ENCODE measurements at places on chromosomes 1 and 21.

GRCh38 chr1:21871943-21872342 lies 59.9 kb downstream of the LDLRAD2 start:
- no peak for DNase-seq

- no peak for DNase-seq
Measured at GRCh38 chr1:86956221-86956620, 41.8 kb downstream of the HS2ST1 start.

DNA sequence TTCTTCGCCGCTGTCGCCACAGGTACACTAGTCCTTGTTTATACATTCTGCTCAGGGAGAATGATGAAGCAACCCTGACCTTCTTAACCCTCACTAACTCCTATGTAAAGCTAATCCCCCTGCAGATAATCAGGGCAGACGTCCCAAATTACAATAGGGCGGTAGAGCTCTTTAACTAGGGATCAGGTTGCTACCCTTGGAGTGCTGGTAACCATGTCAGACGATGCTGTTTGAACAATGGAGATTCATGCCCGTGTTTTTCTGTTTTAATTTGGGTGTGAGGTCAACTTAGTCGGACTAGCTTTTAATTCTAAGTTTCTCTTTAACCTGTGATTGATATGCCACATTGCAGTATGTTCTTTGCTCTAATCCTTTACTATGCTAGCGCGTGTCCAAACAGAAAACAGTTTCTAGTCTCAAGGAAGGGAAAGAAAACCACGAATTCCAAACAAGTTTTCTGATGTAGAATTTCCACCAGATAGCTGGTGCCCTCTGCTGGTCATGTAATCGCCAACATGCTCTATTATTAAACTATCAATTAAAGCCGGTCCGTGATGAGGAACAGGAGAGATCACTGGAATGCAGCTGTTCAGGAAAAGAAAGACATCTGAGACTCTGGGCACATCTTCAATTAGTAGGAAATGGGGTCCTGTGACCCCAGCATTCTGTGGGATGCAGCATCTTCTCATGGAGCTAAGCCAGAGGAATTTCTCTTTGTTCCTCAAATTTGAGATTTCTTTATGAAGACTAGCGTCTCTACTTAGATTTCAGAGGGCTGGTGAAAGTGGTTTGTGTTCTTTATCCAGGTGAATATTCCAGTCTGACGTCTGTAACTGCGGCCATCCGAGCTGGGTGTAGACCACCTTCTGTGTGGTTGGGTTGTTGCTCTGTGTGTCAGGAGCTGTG lies 18.3 kb upstream of the VAMP3 start:
- peak; percentile 93 for DNase-seq

GRCh38 chr1:234214911-234215892 lies 158.1 kb upstream of the COA6 start:
- DNase-seq: no peak

GRCh38 chr1:181216591-181216994 lies 128.1 kb downstream of the IER5 start:
- DNase-seq: no peak

DNA sequence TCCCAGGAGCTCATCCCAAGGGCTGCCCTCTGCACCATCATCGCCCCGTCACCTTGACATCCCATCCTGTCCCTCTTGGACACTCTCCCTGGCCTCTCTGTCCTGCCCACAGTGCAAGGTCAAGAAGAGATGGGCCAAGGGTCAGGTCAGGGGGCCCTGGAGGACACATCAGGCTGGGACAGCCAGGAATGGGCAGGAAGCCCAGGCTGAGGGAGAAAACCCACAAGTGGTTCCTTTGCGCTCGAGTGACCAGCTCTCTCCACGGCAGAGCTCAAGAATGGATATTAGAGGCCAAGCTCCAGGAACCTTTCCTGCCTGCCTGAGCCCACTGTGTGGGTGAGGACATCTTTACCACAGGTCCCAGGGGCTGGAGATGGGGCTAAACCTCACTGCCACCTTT lies 41.0 kb downstream of the KCNN3 start:
- DNase-seq: no peak

DNA sequence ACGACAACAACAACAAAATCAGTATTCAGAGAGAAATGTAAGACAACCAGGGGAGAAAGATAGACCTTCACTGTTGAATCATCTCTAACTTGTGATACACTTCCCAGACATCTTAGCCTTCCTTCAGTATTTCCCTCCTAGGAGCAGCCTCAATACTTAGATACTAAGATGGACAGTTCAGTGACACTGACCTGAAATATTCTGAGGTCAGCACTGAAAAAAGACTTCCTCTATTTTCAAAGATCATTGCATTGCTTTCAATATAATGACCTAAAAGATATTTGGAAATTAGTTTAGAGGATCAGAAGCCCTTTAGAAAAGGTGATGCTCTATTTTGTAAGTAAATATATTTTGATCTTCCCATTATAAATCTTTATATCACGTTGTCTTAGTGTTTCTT lies 101.0 kb downstream of the MRPL39 start:
- no peak for DNase-seq
